Esophagus muscularis mucosa (tissue), 4 donors: ENCODE measurements at places on chromosomes 1 and 21. TPM values are rescaled to one million over a fixed set of nuclear protein-coding genes. Genes with fewer than 3 reads are reported as not detected.

- H3K4me3 ChIP-seq: peak overlapping the region; percentile 75
- peaks cover 33% of the 10 kb centered on the region for H3K36me3 ChIP-seq
- peaks cover 2% of the 10 kb centered on the region for H3K27me3 ChIP-seq
- H3K4me1 ChIP-seq: peaks cover 30% of the 10 kb centered on the region
- DNase-seq: no peak
Measured at GRCh38 chr1:2411801-2412394, 466 bp downstream of the PEX10 start.

DNA sequence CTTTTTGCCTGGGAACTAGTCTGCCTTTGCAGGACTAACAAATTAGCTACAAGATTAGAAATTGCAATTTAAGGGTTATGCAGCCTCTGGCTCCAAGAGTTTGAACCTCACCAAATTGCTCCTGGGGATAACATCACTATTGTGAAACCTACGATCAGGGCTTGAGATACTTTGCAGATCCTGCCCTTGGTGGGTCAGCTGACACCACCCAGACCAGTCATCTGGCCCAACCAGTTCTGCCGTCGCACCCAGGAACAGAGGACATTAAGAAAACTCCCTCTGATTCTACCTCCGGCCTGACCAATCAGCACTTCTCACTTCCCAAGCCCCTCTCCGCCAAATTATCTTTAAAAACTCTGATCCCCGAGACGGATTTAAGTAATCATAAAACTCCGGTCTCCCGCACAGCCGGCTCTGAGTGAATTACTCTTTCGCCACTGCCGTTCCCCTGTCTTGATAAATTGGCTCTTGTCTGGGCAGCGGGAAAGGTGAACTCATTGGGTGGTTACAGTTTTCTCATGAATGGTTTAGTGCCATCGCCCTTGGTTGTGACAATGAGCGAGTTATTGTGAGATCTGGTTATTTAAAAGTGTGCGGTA is 32.9 kb upstream of the B3GALT5 start:
- H3K4me1 ChIP-seq: no peaks in the 10 kb centered on the region
- no peak overlapping the region for H3K27ac ChIP-seq
- no peaks in the 10 kb centered on the region for H3K36me3 ChIP-seq
- no peak overlapping the region for H3K4me3 ChIP-seq

DNA sequence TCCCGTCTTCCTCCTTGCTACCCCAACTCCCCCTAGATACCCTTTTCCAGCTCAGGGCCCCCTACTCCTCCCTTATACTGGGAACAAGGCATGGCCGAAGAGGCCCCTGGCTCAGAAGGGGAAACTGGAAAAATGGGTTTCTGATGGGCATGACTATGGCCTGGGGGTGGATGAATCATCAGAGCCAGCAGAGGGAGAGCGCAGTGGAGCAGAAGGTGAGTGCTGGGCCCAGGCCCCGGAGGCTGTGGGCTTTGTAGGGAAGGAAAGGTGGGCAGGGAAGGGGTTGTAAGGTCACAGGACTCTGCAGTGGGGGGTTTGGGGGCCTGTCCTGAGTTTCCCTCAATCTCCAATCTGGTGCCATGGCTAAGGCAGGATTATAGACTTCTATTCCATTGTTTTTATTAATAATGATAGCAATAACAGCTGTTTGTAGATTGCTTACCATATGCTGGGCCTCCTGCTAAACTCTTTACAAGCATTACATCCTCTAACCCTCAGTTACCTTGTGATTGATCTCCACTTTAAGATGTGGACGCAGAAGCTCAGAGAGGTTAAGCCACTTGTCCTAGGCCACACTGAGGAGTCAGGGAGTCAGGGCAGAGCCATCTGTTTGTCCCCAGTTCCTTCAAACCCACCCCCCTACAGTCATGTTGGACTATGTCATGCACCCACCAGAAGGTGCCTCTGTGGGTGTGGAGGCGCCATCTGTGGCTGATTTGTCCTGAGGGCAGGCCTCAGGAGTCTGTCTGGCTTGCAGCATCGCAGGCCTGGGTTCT is 36.2 kb upstream of the ZNF362 start:
- no peak overlapping the region for H3K4me3 ChIP-seq
- H3K27me3 ChIP-seq: no peaks in the 10 kb centered on the region
- DNase-seq: peak; percentile 47
- H3K4me1 ChIP-seq: no peaks in the 10 kb centered on the region
- H3K36me3 ChIP-seq: no peaks in the 10 kb centered on the region

DNA sequence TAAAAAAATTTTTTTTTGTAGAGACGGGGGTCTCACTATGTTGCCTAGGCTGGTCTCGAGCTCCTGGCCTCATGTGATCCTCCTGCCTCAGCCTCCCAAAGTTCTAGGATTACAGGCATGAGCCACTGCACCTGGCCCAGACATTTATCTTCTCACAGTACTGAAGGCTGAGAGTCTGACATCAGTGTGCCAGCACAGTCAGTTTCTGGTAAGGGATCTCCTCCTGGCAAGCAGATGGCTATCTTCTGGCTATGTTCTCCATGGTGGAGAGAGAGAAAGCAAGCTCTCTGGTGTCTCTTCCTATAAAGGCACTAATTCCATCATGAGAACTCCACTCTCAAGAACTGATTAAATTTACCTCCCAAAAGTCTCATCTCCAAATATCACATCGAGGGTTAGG is 57.8 kb upstream of the C1orf185 start:
- H3K4me1 ChIP-seq: no peaks in the 10 kb centered on the region
- no peak overlapping the region for H3K4me3 ChIP-seq
- no peak overlapping the region for H3K27ac ChIP-seq
- no peaks in the 10 kb centered on the region for H3K36me3 ChIP-seq
- no peaks in the 10 kb centered on the region for H3K27me3 ChIP-seq

DNA sequence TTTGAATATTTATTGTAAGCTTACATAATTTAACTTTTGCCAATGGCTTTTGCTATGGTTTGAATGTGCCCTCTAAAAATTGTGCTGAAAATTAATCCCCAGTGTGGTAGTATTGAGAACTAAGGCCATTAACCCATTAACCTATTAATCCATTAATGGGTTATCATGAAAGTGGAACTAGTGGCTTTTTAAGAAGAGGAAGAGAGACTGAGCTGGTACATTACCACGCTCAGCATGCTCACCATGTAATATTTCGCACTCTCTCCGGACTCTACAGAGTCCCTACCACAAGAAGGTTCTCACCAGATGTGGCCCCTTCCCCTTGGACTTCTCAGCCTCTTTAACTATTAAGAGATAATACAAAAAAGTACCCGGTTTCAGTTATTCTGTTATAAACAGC is 164.4 kb upstream of the ZRANB2 start:
- no peaks in the 10 kb centered on the region for H3K4me1 ChIP-seq
- H3K36me3 ChIP-seq: no peaks in the 10 kb centered on the region
- no peak overlapping the region for H3K27ac ChIP-seq
- no peaks in the 10 kb centered on the region for H3K27me3 ChIP-seq

DNA sequence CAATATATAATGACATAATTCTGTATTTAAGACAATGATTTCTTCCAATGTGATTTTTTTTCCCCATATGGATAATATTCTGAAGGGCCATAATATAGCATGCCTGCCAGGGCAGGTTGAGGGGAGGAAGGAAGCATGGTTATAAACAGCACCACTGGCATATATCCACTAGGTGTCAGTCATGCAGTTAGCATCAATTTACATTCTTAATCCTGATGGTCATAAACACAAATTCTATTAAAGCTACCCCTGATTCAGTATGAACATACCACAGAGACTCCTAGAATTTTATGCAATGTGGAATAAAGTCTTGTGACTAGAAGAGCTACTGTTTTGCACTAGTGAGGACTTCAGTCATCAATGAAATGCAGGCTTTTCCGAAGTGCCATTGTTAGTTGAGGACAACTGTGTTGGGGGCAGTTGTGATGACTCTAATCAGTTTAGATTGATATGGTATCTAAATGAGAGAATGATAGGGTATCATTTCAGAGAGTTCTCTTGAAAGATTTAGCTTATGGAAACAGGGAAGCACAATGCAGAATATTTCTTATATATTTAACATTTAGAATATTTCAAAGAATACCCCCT is 342.7 kb upstream of the NR5A2 start:
- no peaks in the 10 kb centered on the region for H3K4me1 ChIP-seq
- no peaks in the 10 kb centered on the region for H3K36me3 ChIP-seq
- H3K27ac ChIP-seq: no peak overlapping the region
- H3K4me3 ChIP-seq: no peak overlapping the region
- no peak for DNase-seq

DNA sequence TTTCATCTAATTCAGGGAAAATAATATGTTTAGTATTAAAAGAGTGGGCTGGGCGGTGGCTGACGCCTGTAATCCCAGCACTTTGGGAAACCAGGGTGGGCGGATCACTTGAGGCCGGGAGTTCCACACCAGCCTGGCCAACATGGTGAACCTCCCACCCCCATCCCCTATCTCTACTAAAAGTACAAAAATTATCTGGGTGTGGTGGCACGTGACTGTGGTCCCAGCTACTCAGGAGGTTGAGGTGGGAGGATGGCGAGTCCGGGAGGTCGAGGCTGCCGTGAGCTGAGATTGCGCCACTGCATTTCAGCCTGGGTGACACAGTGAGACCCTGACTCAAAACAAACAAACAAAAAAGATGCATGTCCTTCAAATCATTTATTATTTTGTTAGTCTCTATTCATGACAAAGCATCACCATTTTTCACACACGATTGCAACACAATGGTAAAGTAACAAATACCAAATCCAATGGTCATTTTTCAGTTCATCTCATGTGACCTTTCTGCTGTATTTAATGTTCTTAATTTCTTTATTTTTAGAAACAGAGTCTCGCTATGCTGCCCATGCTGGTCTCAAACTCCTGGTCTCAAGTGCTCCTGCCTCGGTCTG is 1.0 kb downstream of the MSH4 start:
- H3K27ac ChIP-seq: no peak overlapping the region
- H3K36me3 ChIP-seq: peaks cover 69% of the 10 kb centered on the region
- H3K4me1 ChIP-seq: no peaks in the 10 kb centered on the region
- no peaks in the 10 kb centered on the region for H3K27me3 ChIP-seq

S100A6 gene
- 754 TPM for total RNA-seq

ZNF697 gene
- 4.8 TPM for total RNA-seq

DHCR24 gene
- total RNA-seq: 13.3 TPM

LCA5L gene
- 2.8 TPM for total RNA-seq
